Tibial nerve (tissue), 4 donors: ENCODE measurements at places on chromosomes 12 and 14. TPM values are rescaled to one million over a fixed set of nuclear protein-coding genes. Genes with fewer than 3 reads are reported as not detected.

SLC5A8 gene
- total RNA-seq = not detected

DNA sequence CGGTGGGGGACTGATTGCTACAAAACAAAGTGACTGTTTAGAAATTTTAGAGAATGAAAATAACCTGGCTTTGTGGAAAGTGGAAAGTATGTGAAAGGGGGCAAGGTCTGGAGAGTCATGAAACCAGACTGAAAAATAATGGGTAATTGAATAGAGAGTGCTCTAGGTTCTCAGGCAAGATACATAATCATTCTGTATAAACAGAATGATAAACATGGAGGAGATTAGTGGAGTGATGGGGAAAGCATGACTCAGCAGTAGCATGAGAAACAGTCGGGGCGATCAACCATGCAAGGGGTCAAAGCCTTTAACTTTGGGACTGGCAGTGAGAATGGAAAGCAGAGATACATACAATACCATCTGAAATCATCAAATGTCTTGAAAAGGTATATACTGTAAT lies 332.5 kb downstream of the CCER1 start:
- DNase-seq = no peak

DNA sequence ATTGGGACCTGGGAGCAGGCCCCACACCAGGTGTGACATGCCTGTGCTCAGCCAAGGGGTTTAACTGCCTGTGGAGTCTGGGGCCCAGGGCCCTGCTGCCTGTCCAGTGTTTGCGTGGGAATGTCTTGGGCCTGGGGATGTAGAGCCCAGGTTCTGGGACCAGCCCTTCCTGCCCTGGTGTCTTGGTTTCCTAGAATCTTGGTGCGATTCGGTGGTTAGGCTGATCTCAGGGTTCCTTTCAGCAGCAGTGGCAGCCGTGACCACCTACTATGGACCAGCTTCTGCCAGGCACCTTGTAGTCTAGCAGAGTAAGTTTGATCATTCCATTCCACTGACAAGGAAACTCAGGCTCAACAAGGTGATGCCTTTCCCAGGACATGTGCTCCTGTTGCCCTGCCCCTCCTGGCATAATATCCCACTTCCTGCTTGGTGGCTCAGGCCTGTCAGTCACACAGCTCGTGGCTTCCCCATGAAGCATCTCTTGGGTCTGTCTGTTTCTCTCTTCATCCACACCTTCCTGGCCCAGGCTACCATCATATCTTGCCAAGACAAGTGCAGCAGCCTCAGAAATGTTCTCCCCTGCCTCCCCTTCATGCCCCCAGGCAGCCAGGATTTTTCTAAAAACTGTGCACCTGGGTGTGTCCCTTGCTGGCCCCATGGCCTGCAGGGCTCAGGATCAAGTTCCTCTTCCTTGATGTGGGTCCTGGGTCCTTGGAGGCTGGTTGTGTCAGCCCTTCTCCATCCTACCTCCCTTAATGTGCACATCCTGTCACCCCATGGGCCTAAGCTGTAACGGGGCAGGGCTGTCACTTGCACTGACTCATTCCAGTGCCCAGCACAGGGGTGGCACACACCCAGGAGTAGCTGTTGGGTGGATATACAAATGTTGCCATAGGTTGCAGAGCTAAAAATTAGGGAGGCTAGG lies 101.6 kb downstream of the SLC25A47 start:
- DNase-seq = no peak

DNA sequence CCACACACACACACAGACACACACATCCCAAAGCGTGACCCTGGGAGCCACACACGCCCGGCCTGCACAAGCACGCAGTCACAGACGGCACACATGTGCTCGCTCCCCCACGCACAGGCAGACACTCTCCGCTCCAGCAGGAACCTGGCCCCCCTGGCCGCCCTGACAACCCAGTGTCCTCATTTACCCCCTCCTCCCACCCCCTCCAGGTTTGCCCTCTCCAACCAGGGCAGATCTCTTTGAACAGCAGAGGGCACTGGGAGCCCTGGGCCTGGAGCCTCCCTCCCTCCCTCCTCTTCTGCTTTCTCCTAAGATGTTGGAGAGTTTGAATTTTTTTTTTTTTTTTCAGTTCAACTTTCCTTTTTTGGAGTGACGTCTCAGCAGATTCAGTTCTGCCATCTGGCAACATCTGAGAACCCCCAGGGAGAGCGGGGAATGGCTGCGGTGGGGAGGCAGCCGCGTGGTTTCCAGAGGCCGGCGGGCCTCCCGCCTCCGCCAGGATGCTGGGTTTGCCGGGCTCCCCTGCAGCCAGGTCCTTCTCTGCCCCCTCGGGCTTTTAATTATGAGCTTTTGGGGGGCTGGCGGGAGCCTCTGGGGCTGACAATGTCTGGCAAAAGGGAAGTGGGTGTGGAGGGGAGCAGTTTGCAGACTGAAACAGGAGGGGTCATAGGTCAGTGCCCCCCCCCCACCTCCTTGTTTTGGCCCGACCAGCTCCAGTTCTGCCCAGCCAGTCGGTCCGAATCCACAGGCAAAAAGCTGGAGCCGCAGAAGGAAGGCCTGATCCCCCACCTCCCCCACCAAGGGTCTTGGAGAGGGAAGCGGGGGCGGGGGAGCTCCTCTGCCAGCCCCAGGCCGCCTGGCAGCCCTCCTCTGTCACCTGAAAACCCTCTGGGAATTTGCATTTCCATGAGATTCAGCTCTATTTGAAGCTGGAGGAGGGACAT lies 1.3 kb upstream of the NCOR2 start:
- DNase-seq = peak; percentile 67

DNA sequence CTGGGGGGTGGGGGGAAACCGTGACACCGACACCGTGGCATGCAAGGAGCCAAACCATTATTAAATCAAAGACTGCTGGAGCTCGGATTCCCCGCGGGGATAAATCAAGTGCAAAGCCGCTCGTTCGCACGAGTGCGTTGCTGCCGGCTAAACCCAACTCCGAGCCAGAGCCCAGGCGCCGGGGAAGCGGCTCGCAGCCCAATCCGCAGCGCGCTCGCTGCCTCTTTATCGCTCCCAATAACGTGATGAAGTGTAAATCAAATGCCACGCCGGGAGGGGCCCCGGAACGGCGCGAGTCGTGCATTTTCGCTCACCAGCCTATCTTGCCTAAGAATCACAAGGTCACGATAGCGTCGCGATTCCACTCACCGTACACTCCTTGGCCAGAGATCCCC lies 1.3 kb downstream of the MDGA2 start:
- no peak for DNase-seq
